ENCODE measurements at places on chromosomes 4 and X.

DNA sequence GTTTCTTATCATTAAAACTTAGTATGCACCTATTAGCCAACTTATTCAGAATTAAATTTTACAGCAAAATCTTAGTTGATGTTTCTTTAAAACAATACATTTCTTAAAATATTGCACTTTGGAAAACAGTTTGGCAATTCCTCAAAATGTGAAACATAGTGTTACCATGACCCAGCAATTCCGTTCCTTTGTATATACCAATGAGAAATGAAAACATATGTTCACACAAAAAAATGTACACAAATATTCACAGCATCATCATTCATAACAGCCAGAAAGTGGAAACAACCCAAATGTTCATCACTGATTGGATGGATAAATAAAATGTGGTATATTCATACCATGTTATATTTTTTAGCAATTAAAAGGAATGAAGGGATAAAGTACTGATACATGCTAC is 50.2 kb downstream of the WDR44 start:
- DNase-seq: no peak

DNA sequence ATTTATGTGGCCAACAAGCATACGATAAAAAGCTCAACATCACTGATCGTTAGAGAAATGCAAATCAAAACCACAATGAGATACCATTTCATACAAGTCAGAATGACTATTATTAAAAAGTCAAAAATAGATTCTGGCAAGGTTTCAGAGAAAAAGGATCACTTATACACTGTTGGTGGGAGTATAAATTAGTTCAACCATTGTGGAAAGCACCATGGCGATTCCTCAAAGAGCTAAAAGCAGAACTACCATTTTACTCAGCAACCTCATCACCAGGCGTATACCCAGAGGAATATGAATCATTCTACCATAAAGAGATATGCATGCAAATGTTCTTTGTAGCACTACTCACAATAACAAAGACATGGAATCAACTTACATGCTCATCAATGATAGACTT is 478.7 kb upstream of the GALNTL6 start:
- no peak for DNase-seq

DNA sequence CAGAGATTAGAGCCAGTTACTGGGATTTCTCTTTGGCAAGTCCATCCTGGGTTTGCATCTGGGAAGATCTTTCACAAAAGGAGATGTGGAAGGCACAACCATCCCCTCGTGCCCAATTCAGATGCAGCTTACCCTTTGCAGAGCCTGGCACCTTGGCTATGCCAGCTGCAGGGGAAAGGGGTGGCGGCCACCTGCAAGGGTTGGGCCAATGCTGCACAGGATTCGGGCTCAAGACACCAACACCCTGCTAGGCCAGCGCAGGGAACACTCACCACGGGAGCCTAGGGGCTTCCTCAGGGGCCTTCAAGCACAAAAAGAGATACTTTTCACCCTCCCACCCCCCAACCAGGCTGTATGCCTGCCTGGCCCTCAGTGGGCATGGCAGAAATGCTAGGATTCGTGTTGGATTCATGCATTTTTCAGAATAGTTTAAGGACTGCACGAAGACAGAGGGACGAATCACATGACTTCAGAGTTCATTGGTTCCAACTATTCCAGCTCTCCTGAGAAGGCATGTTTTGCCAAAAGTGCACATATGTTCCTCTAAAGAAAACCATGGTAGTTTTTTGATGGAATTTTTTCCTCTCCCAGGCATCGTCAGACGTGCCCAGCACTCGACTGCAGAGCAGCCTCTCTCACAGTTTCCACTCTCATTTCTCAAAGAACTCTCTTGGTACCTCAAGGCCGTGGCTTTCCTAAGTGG is 94.4 kb downstream of the PHKA2 start:
- no peak for DNase-seq

GRCh38 chr4:83516042-83516772 is 19.7 kb upstream of the GPAT3 start:
- DNase-seq: no peak

DNA sequence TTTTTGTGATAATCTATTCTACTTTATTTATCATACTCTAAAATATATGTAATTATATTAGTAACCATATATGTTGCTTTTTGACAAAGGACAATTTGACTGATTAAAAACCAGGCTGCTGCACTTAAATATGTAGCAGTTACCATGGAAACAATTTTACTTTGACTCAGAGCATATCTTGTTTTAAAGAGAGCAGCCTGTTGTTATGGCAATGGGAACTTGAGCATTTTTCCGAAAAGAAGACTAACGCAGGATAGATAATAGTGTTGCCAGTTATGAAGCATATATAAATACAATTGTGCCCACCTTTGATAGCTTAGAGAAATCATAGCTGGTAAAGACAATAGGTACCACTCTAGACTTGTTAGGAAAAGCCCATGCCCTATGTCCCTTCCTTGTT is 283.0 kb downstream of the GASK1B start:
- DNase-seq: no peak
